H1 (cell line): ENCODE measurements at places on chromosomes 16 and 17. TPM values are rescaled to one million over a fixed set of nuclear protein-coding genes. Genes with fewer than 3 reads are reported as not detected.

- no peaks in the 10 kb centered on the region for H3K36me3 ChIP-seq
- DNase-seq: no peak
- no peaks in the 10 kb centered on the region for H3K27me3 ChIP-seq
- H3K27ac ChIP-seq: no peak overlapping the region
- H3K4me1 ChIP-seq: no peaks in the 10 kb centered on the region
Observed at GRCh38 chr16:80208015-80208414, 332.8 kb upstream of the DYNLRB2 start.

RMI2 gene
- 47.9 and 58.2 TPM in 2 replicates for polyA plus RNA-seq

GRCh38 chr16:58499615-58500351, at the start of gene NDRG4:
Gene NDRG4, plus strand, starts transcription at chr16:58500143. Its CDS starts 106 bp downstream, at chr16:58500249.
- no peaks in the 10 kb centered on the region for H3K36me3 ChIP-seq
- H3K4me1 ChIP-seq: peaks cover 23% of the 10 kb centered on the region
- peak; percentile 73 for DNase-seq

DNA sequence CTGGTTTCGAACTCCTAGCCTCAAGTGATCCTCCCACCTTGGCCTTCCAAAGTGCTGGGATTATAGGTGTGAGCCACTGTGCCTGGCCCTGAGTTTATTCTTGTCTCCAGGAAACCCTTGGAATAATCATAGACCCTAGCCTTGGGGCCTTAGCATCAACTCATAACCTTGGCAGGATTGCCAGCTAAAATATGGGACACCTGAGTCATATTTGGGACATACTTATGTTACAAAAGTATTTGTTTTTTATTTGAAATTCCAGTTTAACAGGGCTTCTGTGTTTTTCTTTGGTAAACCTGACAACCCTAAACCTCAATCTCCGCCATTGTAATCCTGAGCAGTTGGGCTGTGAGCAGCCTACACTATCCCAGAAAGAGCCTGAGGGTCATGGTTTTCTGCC, 28.6 kb upstream of the TNS4 start:
- H3K4me1 ChIP-seq: no peaks in the 10 kb centered on the region
- no peak for DNase-seq
- H3K4me3 ChIP-seq: no peak overlapping the region
- no peaks in the 10 kb centered on the region for H3K36me3 ChIP-seq

DNAH3 gene
- polyA plus RNA-seq: 0.57 and 0.67 TPM in 2 replicates

DNA sequence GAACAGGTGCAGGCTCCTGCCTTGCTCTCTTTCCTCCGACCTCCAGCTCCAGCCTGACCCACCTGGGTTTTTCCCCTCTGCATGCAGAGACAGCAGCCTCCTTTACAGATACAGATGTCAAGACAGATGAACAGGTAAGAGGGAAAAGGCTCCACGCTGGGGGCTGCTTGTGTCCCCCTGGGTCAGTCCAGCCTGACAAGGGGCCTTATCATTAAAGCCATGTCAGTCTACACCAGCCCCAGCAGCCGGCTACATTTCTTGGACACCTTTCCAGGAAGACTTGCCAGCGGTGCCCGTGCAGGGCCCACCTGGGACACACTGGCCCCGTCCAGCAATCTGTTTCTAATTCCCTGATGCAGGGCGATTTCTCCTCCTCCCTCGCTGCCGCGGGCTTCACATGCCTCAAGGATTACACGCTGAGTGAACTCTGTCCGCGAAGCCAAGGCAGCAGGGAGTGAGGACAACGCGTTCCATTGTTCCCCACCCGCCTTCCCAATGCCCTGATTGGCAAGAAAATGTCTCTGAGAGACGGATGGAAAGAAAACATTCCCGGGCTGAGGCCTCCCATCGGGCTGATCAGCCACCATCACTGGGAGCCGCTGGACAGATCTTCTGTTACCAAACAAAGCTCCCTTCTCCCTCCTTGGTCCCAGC, 184.7 kb downstream of the C16orf95 start:
- no peaks in the 10 kb centered on the region for H3K36me3 ChIP-seq
- H3K27ac ChIP-seq: no peak overlapping the region
- H3K27me3 ChIP-seq: no peaks in the 10 kb centered on the region
- H3K4me1 ChIP-seq: no peaks in the 10 kb centered on the region
- DNase-seq: no peak

TTYH2 gene
- polyA plus RNA-seq: 9.2 and 17.3 TPM in 2 replicates

P2RX5 gene
- 12.0 and 14.2 TPM in 2 replicates for polyA plus RNA-seq

GRCh38 chr16:1929578-1930337, 11.5 kb upstream of the HS3ST6 start:
- H3K36me3 ChIP-seq: no peaks in the 10 kb centered on the region
- peak overlapping the region; percentile 38 for H3K4me3 ChIP-seq
- H3K4me1 ChIP-seq: peaks cover 10% of the 10 kb centered on the region
- H3K27me3 ChIP-seq: no peaks in the 10 kb centered on the region

DNA sequence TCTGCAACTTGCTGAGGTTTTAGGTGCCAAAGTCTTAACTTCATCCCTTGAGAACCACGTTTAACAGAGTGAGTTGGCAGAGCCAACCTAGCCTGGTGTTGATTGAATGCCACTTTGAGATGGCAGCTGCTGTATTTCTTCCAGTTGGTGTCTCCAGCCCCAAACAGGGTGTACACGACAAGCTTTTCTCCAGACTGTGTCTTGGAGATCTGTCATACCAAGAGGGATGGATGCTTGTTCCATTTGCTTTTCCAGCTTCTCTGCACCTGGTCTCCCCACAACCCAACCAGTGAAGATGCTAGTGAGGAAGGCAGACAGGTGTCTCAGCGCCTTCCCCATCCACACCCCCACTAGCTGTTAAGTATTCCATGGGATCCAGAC, 141.1 kb upstream of the HS3ST2 start:
- H3K4me1 ChIP-seq: 0 out of 2 replicates have a peak, but pooled peaks cover 2% of the 10 kb centered on the region
- DNase-seq: peak; percentile 29
- no peaks in the 10 kb centered on the region for H3K27me3 ChIP-seq
- no peaks in the 10 kb centered on the region for H3K36me3 ChIP-seq
- H3K4me3 ChIP-seq: no peak overlapping the region

DNA sequence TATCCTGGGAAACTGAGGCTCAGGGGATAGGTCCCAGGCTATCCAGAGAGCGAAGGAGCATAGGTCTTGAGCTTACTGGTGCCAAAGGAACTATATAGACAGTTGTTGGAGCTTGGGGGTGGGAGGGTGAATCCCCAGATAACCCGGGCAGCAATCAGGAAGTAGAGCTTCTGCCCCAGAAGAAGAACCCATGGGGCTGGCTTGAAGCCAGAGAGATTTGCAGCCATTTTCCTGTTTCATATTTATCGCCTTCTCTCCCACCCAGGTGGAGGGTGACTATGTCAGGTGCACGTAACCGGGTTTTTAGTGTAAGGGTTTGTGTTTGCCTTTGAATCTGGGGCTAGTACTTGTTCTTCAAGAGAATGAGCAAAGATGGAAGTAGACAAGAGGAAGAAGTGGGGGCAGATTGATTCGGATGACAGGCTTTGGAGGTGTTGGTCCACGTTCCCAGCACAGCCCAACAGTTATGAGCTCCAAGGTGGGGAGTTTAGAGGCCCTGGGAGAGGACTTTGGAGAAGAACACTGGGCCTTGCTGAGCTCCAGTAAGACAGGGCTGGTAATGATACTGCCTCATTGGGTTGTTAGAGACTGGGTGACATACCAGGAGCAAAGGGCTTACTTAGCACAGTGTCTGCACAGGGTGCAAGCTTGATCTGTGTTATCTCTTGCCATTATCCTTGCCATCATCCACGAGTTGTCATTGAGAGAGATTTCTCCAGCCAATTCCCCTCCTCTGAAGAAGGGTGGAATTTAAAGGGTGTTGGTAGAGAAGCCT, 145.6 kb downstream of the CCDC182 start:
- H3K4me3 ChIP-seq: no peak overlapping the region
- no peak overlapping the region for H3K27ac ChIP-seq
- H3K27me3 ChIP-seq: no peaks in the 10 kb centered on the region
- peaks cover 3% of the 10 kb centered on the region; the same call in 1 of the 2 replicates for H3K4me1 ChIP-seq

GRCh38 chr17:10105513-10106001, 92.8 kb downstream of the GAS7 start:
- H3K4me3 ChIP-seq: no peak overlapping the region
- H3K36me3 ChIP-seq: no peaks in the 10 kb centered on the region
- no peak for DNase-seq
- no peaks in the 10 kb centered on the region for H3K27me3 ChIP-seq
- no peaks in the 10 kb centered on the region for H3K4me1 ChIP-seq

ST6GALNAC1 gene
- not detected in 2 replicates for polyA plus RNA-seq

DNA sequence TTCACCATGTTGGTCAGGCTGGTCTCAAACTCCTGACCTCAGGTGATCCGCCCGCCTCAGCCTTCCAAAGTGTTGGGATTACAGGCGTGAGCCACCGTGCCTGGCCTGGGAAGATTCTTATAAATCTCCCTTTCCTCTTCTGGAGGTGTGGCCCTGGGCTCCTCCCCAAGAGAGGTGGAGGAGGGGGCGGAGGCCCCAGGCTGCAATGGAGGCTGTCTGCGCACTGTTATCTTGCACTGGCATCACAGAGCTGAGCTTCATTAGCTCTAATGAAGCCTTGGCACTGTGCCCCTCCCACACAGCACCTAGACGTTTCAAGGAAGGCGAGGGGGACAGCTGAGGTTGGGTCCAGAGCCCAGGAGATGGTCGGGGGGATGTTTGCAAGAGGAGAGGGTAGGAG, 7.5 kb downstream of the ARHGAP23 start:
- no peak for DNase-seq
- no peak overlapping the region for H3K27ac ChIP-seq
- H3K27me3 ChIP-seq: no peaks in the 10 kb centered on the region
- no peak overlapping the region for H3K4me3 ChIP-seq
- peaks cover 10% of the 10 kb centered on the region for H3K4me1 ChIP-seq
